ENCODE measurements at places on chromosomes 6 and 20.
A peak's percentile ranks its signal among the peaks of the same experiment; 100 is the strongest.

- no peaks in the 10 kb centered on the region for H3K4me1 ChIP-seq
- no peaks in the 10 kb centered on the region for H3K27me3 ChIP-seq
- no peak for DNase-seq
- no peak overlapping the region for H3K4me3 ChIP-seq
These were observed 140.5 kb upstream of the MAP3K4 start for GRCh38 chr6:160851031-160851430.

DNA sequence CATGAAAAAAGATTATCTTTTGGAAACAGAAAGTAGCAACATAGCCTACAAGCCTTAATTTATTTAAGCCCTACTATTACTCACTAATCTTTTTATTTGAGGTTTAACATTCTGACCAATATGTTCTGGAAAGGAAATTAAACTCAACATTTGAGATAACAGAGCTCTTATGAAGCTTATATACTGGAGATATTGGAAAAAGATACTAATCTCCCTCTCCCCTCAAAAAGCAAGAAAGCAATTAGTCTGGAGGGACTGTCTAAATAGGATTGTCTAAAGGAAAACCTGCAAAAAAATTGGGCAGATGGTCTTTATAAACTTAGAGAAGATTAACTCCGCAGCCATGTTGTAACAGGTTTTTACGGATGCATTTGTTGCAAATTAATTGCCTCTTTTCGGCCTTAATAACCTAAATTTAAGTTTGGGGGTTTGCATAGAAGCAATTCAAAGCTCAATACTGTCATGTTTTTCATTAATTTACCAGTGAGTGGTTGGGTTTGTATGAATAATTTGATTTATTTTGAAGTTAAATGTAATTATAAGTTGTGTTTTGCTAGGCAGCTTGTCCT lies 79.1 kb downstream of the SHLD1 start:
- H3K27me3 ChIP-seq: no peaks in the 10 kb centered on the region
- no peak for DNase-seq
- H3K4me3 ChIP-seq: no peak overlapping the region
- no peaks in the 10 kb centered on the region for H3K4me1 ChIP-seq
- H3K27ac ChIP-seq: no peak overlapping the region

- H3K36me3 ChIP-seq: no peaks in the 10 kb centered on the region
- H3K27me3 ChIP-seq: no peaks in the 10 kb centered on the region
- peaks cover 2% of the 10 kb centered on the region for H3K4me1 ChIP-seq
- H3K27ac ChIP-seq: no peak overlapping the region
These were observed 21.9 kb upstream of the SCUBE3 start for GRCh38 chr6:35191889-35192288.

DNA sequence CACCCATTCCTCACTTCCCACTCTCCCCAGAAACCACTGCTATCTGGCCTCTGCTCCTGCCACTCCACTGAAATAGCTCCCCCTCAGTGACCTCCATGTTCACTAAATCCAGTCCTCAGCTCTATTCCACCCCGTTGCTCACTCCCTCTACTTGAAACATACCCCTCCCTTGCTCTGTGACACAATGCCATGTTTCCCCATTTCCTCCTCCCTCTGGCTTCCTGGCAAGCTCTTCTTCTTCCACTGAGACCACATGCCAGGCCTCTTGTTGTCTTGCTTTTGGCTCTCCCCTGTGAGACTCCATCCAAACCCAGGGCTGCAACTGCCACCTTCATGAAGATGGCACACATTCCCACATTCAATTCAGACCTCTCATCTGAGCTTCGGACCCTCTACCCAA lies 13.9 kb downstream of the TMEM151B start:
- no peaks in the 10 kb centered on the region for H3K27me3 ChIP-seq
- H3K4me3 ChIP-seq: no peak overlapping the region

DNA sequence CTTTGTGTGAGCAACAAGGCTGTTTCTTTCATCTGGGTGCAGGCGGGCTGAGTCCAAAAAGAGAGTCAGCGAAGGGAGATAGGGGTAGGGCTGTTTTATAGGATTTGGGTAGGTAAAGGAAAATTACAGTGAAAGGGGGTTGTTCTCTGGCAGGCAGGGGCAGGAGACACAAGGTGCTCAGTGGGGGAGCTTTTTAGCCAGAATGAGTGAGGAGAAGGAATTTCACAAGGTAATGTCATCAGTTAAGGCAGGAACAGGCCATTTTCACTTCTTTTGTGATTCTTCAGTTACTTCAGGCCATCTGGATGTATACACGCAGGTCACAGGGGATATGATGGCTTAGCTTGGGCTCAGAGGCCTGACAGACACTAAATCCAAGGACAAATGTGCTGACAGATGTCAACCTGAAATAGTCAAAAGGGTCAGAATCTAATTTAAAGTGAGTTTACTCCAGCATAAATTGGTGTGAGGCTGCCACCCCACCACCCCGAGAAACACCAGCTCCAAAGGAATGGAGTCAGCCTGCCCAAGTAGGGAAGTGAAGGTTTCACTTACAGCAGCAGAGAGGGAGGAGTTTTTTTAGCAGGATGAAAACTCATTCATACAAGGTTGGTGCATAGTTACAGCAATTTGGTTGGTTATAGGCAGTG lies 560.0 kb upstream of the CDH4 start:
- no peaks in the 10 kb centered on the region for H3K36me3 ChIP-seq
- H3K4me1 ChIP-seq: peaks cover 25% of the 10 kb centered on the region

DNA sequence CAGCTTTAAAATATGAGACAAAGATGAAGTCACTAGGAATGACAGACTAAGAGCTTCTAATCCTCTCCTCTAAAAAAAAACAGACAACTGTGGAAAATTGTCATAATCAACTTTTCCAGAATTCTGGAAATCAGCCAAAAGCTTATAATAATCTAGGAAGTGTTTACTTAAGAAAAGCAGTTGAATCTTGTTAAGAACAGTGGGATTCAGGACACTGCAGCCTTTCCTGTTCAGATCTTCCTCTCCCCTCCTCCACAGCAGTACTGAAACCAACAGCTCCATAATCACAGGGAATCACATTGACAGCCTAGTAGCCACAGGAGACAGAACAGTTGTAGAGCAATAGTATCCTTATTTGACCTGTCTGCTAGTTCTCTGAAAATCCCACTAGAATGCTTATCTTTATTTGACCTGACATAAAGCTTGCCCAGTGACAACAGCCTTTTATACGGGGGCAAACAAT lies 41.6 kb downstream of the IBTK start:
- H3K4me3 ChIP-seq: no peak overlapping the region
- no peaks in the 10 kb centered on the region for H3K27me3 ChIP-seq
- H3K27ac ChIP-seq: no peak overlapping the region

DNA sequence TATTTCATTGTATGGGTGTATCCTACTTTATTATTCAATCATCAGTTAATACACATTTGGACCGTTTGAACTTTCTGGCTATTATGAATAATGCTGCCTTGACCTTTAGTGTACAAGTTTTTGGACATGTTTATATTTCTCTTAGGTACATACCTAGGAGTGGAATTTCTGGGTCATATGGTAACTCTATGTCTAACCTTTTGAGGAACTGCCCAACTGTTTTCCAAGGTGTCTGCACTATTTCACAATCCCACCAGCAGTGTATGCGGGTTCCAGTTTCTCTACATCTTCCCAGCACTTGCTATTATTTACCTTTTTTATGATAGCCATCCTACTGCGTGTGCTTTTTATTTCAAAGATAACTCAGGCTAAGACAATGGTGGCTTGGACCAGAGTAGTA lies 14.3 kb upstream of the SLC13A3 start:
- H3K4me3 ChIP-seq: no peak overlapping the region
- DNase-seq: no peak
- no peaks in the 10 kb centered on the region for H3K36me3 ChIP-seq
- no peaks in the 10 kb centered on the region for H3K4me1 ChIP-seq
- no peaks in the 10 kb centered on the region for H3K27me3 ChIP-seq

DNA sequence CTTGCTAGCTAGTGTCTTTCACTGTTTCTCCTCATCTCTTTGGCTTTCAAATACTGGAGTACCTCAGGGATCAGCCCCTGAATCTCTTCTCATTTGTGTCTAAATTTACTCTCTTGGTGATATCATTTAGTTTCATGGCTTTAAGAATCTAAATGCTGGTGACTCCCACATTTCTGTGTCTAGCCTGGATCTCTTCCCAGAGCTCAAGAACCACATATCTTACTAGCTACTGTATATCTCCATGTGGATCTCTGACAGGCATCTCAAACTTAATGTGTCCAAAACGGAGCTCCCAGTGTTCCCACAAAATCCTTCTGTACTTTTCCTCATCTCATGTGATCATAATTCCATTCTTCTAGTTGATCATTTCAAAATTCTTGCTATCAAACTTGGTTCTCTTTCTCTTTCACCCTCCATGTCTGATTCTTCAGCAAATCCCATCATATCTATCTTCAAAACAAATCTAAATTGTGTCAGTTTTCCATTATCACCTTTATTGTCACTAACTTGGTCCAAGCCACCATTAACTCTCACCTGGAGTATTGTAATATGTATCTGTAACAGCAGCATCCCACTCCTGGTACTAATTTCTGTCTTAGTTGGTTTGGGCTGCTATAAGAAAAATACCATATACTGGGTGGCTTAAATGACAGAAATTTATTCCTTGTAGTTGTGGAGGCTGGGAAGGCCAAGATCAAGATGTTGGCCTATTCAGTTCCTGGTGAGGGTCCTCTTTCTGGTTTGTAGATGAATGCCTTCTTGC lies 45.9 kb downstream of the CCDC170 start:
- H3K4me3 ChIP-seq: no peak overlapping the region
- no peaks in the 10 kb centered on the region for H3K27me3 ChIP-seq
- H3K36me3 ChIP-seq: no peaks in the 10 kb centered on the region

- no peaks in the 10 kb centered on the region for H3K27me3 ChIP-seq
These were observed 35.1 kb upstream of the TSPYL1 start for GRCh38 chr6:116314878-116315277.

GRCh38 chr6:136108361-136108945 lies 141.7 kb downstream of the MTFR2 start:
- no peaks in the 10 kb centered on the region for H3K27me3 ChIP-seq
- DNase-seq: no peak
- H3K4me3 ChIP-seq: no peak overlapping the region
- H3K4me1 ChIP-seq: no peaks in the 10 kb centered on the region
- H3K27ac ChIP-seq: no peak overlapping the region

GRCh38 chr6:163721922-163722692 lies 307.6 kb downstream of the QKI start:
- no peaks in the 10 kb centered on the region for H3K36me3 ChIP-seq
- H3K4me1 ChIP-seq: no peaks in the 10 kb centered on the region
- H3K27ac ChIP-seq: no peak overlapping the region
- H3K27me3 ChIP-seq: no peaks in the 10 kb centered on the region
- H3K4me3 ChIP-seq: no peak overlapping the region

DNA sequence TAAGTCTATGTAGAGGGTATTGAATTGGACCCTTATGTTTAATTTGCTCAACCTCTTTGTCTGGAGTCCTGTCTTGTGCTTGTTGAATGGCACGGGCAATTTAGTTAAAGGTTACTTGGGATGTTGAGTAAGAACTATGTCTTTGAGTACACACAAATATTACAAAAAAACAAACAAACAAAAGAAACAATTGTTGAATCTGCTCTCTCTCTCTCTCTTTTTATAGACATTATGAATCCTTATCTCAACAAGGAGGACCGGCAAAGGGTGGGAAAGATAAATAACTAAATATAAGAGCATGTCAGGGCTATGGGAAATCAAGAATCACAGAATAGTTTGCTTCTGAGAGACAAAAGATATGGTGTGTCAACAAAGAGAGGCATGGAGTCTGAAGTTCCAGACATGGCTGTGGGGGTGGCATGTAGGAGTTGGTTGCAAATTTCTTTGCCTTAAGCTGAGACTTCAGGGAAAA lies 608.6 kb downstream of the UTRN start:
- no peak for DNase-seq
- H3K36me3 ChIP-seq: no peaks in the 10 kb centered on the region
- no peaks in the 10 kb centered on the region for H3K27me3 ChIP-seq
- H3K4me1 ChIP-seq: no peaks in the 10 kb centered on the region
- no peak overlapping the region for H3K27ac ChIP-seq

DNA sequence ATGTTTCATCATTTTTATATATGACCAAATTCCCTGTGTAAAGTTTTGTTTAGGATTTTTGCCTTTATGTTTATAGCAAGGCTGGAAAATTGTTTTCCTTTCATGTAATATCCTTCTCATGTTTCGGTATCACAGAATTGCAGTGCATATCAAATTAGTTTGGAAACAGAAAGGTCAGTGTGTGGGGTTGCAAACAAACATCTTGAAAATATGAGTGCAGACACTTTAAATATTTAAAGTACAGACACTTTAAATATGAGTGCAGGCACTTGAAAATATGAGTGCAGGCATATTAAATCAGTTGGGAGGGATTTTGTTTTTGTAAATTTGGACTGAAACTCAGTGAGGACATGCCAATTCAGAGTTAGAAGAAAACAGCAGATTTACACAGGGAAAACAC lies 6.5 kb downstream of the SLPI start:
- DNase-seq: no peak
- H3K27me3 ChIP-seq: no peaks in the 10 kb centered on the region
- no peak overlapping the region for H3K4me3 ChIP-seq
- no peak overlapping the region for H3K27ac ChIP-seq
- no peaks in the 10 kb centered on the region for H3K36me3 ChIP-seq

DNA sequence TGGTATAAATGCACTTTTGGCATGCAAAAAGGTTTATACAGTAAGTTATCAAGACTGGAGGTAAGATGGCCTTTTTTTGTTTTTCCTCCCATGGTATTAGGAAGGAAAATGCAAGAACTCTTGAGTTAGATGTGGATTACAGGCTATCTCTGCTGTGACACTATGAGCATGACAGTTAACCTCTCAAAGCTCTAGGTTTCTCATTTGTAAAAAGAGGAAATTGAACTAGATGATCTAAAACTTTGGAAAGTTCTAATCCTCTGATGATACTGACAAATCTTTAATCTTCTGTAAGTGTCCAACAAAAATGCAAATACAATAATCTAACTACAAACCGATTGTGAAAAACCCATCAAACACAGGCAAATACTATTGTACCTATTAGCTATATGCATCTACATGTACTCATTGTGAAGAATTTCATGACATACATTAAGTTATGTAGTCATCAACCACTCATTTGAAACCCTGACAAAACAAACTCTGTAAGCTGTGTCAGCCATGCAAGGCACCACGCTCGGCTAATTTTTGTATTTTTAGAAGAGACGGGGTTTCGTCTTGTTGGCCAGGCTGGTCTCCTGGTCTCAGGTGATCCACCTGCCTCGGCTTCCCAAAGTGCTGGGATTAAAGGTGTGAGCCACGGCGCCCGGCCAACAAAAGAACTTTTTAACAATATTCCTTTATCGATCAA lies 4.2 kb downstream of the CDK19 start:
- H3K4me1 ChIP-seq: no peaks in the 10 kb centered on the region
- DNase-seq: no peak
- no peak overlapping the region for H3K27ac ChIP-seq
- H3K4me3 ChIP-seq: no peak overlapping the region

GRCh38 chr6:145278163-145278807 lies 457.0 kb downstream of the EPM2A start:
- H3K4me3 ChIP-seq: no peak overlapping the region
- H3K27ac ChIP-seq: no peak overlapping the region
- no peaks in the 10 kb centered on the region for H3K27me3 ChIP-seq
- peak; percentile 27 for DNase-seq
- H3K4me1 ChIP-seq: no peaks in the 10 kb centered on the region

DNA sequence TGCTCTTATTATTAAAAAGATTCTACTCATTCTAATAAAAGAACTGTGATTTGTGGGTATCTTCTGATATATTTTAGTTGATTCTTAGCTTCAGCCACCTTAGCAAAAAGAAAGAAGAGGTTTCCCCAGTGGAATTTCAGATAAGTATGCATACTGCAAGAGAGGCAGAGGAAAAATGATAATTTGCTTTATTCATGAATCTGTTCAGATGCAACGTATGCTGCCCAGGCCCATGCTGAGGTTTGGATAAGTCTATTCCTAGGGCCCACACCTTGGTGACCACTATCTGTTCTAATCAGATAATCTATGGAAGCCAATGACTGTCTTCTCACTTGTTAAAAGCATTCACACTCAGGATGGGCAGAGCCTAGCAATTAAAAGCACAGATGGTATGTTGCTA lies 194.0 kb downstream of the HIVEP2 start:
- H3K27ac ChIP-seq: no peak overlapping the region
- no peaks in the 10 kb centered on the region for H3K36me3 ChIP-seq
- peak; percentile 48 for DNase-seq
- H3K27me3 ChIP-seq: no peaks in the 10 kb centered on the region
- H3K4me3 ChIP-seq: no peak overlapping the region

All from mesendoderm (in vitro differentiated cells).